ENCODE measurements at places on chromosomes 4 and X.

DNA sequence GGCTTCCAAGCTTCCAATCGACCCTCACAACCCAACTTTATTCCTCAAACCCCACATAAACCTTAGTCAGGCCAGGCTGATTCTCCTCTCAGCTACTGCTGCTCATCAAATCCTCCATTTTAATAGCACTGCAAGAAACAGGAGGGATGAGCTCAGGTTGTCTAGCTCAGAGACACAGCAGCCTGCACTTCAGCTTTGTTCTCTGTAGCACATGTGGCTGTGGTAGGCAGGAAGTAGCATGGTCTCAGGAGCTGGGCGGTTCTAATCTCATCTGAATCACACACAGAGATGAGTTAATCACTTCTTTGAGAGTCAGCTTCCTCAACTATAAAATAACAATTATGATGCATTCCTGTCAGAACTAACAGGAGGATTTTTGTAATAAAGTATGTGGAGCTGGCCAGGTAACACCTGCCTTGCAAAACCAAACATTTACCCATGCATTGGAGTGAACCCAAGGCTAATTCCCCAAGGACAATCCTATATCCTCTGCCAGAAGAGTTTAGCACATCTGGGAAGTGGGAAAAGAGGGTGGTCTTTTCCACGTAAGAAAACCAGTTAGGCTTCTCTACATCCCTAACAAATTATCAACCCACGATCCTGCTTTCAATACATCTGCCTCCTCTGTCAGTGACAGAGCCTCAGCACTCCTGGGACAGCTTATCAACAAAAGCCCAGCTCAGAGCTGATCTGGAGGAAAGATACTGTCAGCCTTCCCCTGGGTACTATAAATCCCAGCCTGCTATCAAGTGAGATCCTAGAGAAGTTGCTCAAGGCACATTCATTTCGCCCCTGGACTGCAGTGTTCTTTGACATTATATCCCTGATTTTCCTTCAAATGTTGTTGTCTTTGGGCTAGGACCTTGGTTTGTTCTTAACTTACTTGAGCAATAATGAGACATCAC is 32.8 kb downstream of the ELOVL6 start:
- DNase-seq = peak; percentile 69

GRCh38 chr4:58368221-58368620 is 1258.0 kb upstream of the IGFBP7 start:
- no peak for DNase-seq

DNA sequence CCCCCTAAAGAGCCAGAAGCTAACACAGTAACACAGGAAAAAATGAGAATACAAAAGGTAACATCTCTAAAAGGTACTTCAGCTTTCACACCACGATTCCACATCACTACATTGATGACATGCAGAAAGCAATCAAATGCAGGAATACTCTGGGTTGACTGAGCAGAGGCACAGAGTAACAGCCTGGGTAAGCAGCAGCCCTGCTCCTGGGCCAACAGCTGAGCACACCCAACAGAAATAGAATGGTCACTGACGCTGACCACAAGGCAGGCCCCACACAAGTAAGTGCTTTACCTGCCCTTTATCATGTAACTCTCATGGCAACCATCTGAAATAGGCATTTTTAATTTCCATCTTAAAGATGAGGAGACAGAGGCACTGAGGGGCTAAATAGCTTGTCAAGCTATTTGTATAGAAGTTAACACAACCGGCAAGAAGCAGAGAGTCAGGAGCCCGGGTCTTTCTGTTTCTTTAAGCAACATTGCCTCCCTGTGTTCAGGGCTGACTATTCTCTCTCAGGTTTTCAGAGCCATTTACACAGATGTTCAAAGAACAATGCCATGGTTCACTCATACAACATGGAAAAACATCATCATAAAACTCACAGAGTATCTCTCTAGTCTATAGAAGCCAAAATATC is 168.9 kb downstream of the ZNF674 start:
- peak; percentile 67 for DNase-seq

GRCh38 chr4:83582289-83582785 is 46.4 kb downstream of the GPAT3 start:
- DNase-seq = peak; percentile 9

DNA sequence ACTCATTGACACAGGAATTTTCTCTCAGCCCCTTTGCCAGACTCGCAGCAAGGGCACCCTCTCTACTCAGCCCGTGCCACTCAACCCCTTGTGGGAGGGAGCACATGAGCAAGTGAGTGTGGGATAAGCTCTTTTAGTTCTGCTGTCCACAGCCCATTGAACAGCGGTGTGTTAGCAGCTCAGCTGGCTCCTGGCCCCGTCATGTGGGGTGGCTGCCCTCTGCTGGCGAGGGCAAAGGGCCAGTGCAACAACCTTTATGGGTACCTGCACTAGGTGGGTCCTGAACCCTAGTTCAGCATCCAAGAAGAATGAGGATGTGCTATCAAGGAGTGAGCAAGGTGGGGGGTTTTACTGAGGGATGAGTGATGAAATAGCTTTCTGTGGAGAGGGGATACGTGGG is 85.0 kb upstream of the ZNF81 start:
- DNase-seq = peak; percentile 19

- peak; percentile 50 for DNase-seq
These were observed 14.2 kb downstream of the ELOVL6 start for GRCh38 chr4:110184140-110184790.

DNA sequence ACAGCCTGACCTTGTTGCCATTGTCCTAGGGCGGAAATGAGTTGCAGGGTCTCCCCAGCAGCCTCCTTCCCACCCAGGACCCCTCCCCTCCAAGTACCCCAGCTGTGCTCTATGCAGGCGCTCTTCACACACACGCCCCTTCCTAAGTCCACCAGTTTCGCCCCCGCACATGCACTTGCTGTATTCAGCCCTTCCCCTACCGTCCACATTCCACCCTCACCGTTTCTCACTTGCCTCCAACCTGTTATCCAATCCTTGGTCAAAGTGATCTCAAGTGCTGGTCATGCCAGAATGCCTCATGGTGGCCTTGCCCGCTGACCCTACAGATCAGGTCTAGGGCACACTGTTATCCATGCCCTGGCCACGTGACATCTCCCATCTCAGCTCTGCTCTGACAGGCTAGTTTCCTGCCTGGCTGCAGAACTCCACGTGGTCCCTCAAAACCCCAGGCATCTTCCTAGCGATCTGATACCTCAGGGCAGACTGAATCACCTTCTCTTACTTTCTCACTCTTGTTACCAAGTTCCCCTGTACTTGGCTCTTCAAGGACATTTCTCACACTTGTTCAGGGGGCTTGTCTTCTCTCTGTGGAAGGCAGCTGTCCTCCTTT is 39.7 kb downstream of the NSG1 start:
- no peak for DNase-seq

DNA sequence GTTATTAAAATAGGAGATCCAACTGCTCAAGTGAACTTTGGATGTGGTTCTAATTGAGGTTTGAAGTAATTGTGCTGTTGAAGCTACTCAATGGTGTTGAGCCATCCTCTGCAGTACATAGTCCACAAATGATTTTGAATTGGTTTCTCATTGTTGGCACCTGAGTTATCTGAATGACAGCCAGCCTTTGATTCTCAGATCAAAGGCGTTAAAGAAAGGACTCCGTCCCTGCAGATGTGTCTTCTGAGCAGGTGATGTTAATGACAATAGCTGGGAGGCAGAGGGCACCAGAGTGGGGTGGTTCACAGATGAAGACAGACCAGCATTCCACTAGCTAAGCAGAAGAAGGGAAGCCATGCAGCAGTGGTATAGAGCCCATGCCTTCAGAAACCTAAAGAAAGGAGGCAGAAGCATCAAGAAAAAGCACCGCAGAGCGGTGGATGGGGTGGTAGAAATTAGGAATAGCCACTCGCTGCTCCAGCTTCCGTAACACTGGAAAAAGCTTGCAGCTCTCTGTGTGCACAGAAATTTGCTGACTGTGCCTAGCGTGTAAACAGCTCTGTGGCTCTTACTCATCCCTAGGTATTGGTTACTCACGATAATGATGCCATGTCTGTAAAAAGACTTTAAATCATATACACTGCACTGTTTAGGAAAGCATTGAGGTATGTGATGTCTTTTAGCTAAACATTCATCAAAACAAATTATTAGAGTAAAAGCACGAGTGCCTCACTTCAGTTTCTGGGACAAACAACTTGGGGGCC is 79.2 kb upstream of the CLCN4 start:
- DNase-seq = no peak

GRCh38 chr4:65538571-65538970 is 131.7 kb downstream of the EPHA5 start:
- peak; percentile 55 for DNase-seq

DNA sequence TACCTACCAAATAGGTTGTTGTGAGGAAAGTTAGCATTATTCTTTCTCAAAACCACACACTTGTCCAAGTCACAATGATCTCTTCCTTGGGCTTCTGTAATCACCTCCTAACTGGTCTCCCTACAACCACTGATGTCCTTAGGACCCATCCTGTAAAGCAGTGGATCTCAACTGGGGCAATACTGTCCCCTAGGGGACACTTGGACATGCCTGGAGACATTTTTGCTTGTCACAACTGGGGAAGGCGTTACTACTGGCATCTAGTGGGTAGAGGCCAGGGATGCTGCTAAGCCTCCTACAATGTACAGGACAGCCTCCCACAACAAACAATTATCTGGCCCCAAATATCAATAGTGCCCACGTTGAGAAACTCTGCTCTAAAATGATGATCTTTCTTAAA is 118.7 kb upstream of the AP1S2 start:
- DNase-seq = peak; percentile 28

DNA sequence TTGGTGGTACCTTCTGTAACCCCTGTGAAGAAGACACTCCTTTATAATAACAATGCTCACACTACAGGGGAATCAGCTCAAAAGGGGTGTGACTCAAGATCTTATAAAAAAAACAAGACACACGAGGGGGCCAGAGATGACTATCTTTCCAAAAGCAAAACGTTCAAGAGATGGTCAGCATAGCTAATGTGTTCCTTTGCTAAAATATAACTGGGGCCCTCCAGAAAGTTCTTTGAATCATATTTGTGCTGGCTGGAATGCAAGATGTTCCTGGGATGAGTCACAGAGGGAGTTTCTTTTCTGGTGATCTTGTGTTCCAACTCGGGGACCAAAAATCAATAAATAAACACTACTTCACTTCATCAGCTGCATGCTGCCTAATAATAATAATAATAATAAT is 46.5 kb downstream of the RAI2 start:
- DNase-seq = peak; percentile 51

DNA sequence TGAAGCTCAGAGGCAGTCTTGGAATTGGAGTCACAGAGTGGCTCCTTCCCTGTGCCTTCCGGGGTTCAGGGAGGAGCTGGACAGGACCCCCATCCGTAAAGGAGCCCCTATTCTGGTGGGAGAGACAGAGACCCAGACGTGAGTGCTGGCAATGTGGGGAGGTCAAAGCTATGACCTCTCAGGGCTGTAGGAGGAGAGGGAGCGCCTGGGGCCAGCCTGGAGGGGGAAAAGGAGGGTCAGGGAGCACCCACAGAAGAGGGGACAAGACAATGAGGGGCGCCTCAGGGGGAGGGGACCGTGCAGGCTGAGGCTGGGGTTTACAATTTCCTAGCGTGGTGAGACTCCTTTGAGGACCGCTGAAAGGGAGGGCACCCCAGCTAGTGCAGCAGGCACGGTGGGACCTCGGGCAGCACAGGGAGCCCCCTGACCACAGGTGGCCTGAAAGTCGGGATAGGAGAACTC is 97.9 kb upstream of the LRPAP1 start:
- no peak for DNase-seq

- DNase-seq = no peak
These were observed 105.4 kb downstream of the GPC3 start for GRCh38 chrX:133880032-133880443.

Measured in fibroblast of skin of scalp (primary cell).